OCI-LY7 (cell line): ENCODE measurements at places on chromosomes 3 and 15.

DNA sequence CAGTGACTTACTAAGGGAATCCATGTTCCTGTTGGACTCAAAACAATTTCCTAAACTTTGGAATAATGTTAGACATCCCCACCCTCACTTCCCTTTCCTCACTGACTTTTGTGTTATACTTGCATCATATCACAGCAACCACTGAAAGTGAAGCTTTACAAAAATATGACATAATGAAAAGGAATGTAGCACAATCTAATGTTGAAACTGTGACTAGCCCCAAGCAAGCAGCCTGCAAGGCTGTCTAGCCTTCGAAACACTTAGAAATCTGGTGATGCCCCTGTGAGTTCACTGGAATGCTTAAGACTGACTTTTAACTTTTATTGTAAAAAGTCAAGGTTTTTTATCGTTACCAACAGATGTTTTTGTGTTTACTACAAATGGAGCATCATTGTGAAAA is 203.7 kb upstream of the ZNF385D start:
- no peak for DNase-seq

GRCh38 chr3:131178710-131179375 is 152.2 kb downstream of the NEK11 start:
- no peak for DNase-seq

DNA sequence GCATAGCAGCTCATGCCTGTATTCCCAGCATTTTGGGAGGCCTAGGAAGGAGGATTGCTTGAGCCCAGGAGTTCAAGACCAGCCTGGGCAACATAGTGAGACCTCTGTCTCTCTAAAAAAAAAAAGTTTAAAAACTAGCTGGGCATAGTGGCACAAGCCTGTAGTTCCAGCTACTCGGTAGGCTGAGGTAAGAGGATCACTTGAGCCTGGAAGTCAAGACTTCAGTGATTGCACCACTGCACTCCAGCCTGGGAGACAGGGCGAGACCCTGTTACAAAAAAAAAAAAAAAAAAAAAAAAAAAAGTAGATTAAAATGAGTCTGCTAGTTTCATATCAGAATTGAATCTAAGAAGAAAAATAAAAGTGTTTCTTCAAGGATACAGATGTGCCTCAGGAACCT is 32.4 kb upstream of the ANPEP start:
- no peak for DNase-seq

GRCh38 chr3:141710888-141711616 is 27.0 kb upstream of the RNF7 start:
- no peak for DNase-seq

GRCh38 chr15:78301828-78302227 is 2.4 kb upstream of the SKIC8 start:
- DNase-seq = no peak

DNA sequence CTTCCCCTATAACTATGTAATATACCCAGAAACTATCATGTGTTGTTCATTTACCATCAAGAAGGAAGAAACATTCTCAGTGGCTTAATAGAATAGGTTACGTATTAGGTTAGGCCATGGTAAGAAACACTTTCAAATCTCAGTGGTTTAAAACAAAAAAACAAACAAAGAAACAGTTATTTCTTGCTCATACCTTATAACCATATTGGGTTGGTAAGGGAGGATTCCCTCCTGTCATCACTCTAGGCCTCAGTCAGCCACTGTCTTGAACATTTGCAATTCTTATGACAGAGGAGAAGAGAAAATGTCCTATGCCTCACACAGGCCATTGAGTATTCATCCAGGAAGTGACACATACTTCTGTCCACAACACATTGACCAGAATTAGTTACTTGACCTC is 727.7 kb upstream of the NECTIN3 start:
- DNase-seq = no peak

DNA sequence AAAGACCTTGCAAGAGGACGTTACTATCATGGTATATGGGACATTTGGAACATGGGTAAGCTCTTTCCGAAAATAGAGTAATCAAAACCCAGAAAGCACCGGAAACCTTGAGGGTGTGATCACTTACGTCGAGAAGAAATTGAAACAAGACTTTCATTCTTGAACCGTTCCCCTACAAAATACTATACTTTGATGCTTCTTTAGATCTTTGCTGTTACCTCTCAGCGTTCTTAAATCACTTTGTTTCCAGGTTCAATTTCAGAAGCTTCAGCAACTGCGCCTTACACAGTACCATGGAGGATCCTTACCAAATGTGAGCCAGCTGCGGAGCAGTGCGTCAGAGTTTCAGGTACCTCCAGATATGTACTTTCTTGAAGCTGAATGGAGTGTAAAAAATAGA is 10.1 kb downstream of the CRTC3 start:
- no peak for DNase-seq

GRCh38 chr3:44923632-44924456 is 49.4 kb downstream of the TGM4 start:
- no peak for DNase-seq

DNA sequence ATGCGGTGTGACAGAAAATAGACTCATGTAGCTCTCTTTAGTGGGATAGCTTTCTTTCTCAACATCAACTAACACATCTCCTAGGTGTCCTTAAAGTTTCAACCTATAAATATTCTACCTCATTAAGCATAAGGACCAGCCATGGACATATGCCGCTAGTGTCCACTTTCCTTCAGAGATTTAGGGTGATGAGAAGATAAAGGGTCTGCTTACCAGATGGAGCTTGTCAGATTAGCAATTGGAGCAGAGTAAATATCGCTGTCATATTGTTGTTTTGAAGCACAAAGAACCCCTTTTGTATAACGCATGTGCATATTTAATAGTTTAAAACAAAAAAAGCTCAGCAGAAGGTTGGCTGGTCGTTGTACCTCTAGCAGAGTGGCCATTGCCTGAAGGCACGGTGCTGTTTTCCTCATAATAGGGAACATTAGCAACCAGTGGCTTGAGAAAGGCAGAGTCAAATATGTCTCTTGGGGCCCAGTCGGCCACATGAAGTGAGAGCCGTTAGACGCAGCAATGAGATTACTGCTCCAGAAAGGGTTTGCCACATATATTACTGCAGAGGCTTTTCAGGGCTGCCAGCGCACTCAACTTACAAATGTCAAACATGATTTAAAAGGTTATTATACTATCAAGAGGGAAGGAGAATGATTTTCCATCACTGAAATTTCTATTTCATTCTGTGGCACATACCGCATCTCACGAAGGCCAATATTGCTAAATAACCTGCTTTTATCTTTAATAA is 264.2 kb downstream of the ROBO2 start:
- DNase-seq = no peak

DNA sequence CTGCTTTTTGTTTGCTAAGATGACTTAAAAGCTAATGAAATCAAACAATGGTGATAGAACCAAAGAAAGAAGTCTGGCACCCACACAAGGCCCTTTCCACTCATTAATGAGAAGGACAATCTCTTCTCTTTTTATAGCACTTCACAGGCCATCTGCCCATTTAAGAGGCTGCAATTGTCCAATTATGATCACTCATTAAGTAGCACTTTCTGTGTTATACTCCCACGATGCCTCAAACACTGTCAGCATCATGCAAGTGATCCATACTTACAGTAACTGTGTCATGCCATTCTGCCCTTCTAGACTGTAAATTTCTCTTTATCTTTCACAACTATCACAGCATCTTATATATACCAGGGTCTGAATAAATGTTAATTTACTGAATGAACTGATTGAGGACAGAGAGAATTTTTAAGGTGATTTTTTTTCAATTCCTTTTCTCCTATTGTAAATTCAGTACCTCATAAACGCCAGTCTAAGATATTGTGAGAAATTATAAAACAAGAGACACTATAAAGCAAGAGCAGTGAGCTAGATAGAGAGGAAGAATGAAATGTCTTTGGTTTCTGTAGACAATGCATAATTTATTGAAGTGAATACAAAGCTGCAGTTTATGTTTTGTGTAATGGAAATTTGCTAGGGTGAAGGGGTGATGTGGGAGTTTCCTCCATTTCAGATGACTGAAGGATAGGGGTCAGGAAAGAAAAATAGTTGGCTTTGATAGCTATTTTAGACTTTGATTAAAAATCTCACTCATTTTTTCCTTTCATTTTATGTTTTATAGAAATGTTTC is 17.3 kb downstream of the CD200 start:
- DNase-seq = no peak

DNA sequence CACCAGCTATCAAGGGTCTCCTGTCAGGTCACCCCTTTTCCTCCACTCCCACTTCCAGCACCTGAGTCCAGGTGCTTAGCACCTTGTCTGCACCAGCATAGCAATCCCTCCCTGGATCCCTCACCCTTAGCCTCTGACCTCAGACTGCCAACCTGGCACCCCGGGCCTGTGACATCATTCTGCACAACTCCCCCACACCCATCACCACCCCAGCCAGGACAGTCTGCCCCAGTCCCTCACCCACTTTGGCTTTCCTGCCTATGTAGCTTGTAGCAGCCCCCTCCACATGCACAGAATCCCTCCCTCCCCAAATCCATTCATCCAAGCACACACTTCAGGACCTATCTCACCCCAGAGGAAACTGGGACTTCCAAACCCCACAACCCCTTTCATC is 819 bp upstream of the PLXNB1 start:
- no peak for DNase-seq

DNA sequence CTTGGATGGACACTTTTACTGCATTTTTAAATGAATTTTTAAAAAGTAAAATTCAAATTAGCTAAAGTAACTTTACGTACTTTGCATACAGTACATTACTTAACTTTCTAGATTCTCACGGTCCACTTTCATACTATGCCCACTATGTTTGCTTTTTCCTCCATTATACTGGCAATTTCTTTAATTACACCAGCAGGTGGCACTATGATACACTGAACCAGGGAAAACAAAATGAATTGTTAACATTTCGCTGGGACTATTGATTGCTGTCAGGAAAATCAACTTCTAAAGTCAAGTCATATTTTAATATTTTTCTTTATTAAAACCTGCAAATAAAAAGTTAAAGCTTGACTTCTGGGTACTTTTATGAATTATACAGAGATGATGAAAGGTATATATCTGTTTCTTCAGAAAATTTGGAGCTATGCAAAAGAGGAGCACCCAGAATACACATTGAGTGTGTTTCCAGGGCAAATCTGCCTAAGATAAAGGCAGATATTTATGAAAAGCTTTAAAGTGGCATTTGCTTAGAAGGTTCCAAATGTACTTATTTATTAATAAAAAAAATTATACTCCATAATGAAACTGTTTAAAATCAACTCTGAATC is 21.8 kb upstream of the POU1F1 start:
- DNase-seq = peak; percentile 38

DNA sequence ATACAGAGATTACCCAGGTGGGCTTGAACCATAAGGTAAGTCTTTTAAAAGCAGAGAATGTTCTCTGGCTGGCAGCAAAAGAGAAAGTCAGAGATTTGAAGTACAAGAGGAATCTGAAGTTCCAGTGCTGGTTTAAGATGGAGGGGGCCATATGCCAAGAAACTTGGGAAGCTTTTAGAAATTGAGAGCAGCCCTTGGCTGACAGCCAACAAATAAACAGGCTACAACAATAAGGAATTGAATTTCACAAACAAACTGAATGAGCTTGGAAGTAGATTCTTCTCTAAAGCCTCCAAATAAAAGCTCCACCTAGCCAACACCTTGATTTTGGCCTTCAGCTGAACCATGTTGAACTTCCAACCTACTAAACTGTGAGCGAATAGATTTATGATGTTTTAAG is 85.7 kb downstream of the TRIM42 start:
- no peak for DNase-seq

DNA sequence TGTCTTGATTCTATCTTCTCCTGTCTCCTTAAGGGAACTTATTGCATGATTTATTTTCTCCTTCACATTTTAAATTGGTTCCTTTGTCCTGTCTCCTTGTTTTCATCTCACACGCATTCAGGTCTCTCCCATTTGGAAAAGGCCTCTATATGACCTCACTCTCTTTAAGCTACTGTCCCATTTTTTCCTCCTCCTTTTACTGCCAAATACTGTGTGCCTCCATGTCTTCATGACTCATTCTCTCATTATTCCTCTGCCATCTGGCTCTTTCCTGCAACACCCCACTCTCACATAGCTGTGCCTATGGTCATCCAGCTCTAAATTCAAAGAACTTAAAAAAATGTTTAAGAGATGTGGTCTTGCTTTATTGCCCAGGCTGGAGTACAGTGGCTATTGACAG is 48.0 kb downstream of the TYRO3 start:
- DNase-seq = no peak

DNA sequence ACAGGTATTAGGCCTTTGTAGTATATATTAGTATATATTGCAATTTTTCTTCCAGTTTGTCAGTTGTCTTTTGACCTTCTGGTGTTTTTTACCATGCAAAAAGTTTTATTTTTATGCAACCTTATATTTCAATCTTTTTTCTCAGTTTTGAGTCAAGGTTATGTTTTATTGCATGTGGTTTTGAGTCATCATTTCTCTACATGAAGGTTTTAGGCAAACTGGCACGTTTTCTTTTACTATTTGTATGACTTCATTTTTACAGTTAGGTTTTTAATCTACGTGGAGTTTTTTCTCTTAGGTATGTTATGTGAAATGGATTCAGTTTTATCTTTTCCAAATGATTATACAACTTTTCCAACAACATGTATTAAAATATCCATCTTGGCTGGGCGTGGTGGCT is 36.8 kb upstream of the TCAIM start:
- DNase-seq = no peak

DNA sequence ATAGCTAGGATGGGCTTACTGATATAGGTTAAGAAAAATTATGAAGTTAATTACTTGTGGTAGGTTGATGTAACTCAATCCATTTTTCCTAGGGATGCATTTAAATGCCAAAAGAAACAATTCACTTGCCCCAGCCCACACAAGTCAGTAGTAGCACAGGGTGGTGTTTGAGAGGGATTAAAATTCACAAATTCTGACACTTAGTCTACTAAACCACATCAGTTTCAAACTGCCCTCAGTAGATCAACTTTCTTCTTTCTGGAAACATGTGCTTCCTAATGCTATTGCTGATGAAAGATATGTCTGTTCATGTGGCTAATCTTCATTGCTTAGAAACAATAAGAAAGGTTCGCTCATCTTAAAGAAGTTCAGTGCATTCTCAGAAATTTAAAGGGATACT is 160.6 kb downstream of the EPHA3 start:
- no peak for DNase-seq

GRCh38 chr3:156627946-156628569 is 46.3 kb upstream of the TIPARP start:
- DNase-seq = no peak

GRCh38 chr15:100711516-100712021 is 109.2 kb downstream of the ASB7 start:
- no peak for DNase-seq

GRCh38 chr3:81744366-81744765 is 17.1 kb downstream of the GBE1 start:
- DNase-seq = no peak

DNA sequence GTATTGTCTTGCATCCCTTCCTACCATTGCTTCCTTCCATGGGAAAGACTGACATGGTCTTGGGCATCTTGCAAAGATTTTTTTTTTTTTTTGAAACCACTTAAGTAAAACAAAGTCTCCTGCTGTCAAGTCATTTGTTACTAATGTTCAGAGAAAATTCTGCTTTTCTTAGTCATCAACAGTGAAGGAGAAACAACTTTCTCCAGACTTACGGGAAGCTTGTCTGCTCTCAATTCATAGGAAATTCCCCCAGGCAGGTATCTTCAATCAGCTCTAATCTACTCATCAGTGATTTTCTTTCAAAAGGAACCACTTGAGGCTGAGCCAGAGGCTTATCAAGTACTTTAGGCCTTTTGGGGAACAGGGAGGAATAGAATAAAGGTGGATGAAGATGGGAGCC is 15.9 kb upstream of the DRD3 start:
- DNase-seq = no peak
